OCI-LY7 (cell line): ENCODE measurements at places on chromosomes 12 and 14. TPM values are rescaled to one million over a fixed set of nuclear protein-coding genes. Genes with fewer than 3 reads are reported as not detected.
A peak's percentile ranks its signal among the peaks of the same experiment; 100 is the strongest.

DNA sequence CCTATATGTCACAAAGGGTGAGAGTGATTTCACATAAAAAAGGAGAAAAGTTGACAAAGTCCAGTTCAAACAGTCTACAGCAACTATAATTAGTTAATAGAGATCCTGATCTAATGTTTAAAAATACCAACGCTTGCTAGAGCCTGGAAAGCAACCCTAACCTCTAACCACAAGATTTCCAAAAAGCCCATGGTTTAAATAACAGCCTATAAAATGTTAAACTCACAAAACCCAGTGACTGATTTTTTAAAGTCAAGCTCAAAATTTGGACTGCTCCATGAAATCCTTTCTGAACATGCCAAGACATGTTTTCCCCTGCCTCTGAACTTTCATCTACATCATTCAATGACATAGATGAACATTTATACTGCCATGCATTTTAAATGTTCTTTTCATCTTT is 81.6 kb downstream of the PLEKHG7 start:
- no peak for DNase-seq

- DNase-seq, result no peak
Measured at GRCh38 chr14:68825729-68826128, 32.9 kb upstream of the ZFP36L1 start.

DNA sequence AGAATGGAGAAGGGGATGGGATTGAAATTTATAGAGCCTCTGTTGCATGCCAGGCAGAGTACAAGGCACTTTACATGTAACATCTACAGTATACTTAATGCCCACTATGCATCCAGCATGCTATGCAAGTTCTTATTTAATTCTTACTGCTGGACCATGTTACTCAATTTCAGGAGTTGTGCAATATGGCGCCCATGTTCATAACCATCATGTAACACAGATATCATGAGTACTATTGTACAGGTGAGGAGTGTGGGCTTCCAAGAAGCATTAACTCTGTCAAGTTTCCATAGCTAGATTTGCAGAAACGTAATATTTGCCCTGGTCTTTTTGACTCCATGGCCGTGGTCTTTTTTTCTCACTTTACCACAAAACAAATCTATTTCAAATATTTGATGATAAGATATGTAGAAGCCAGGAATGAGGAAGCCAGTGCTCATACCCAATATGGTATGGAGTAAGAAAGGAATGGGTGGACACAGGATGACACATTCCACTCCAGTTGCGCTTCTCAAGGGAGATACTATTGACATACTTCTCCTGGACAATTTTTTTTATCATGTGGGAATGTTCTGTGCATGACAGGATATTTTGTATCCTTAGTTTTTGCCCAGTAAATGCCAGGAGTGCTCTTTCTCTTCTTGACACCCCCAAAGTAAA is 191.8 kb downstream of the C12orf75 start:
- DNase-seq, result no peak

Gene HOXC6
- 2.7 and 3.7 TPM in 2 replicates for total RNA-seq

Gene FIGNL2
- not detected in 2 replicates for total RNA-seq

GRCh38 chr14:96805956-96806355 is 8.8 kb downstream of the VRK1 start:
- no peak for DNase-seq

Gene AKAP3
- 2.4 and 3.7 TPM in 2 replicates for total RNA-seq

DNA sequence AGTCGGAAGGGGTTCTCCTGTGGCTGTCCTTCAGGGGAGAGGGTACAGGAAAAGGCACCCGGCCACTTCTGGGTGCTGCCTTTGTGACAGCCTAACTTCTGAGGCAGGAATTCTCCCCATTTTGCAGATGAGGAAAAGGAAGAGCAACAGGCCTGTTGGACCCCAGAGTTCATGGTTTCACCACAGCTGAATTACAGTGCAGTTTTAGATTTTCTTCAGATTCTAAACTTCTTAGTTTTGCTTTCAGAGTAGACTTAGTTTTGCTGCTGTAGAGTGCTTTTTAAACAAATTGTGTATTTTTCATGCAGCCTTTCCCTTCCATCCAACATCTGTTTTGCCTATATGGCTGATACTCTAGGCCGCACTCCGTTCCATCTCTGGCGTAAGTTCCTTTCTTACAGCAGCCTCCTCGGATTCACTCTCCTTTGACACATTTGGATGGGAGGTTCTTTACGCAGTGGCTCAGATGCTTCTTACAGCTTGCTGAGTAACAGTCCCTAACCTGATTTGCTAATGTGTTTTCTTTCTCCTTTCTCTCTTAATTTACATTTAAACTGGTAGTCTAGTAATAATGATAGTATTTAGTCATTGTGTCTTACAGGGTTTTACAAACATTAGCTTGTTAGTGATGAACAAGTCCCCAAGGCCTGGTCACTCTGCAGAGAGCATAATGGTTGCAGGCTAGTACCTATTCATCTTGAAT is 7.8 kb downstream of the TRAF3 start:
- DNase-seq, result no peak

Gene TAS2R14
- total RNA-seq, result 2.4 and 2.8 TPM in 2 replicates

Gene FLRT2
- total RNA-seq, result not detected in 2 replicates

Gene NANOG
- total RNA-seq, result not detected in 2 replicates

Gene NTF3
- 11.5 and 14.1 TPM in 2 replicates for total RNA-seq

DNA sequence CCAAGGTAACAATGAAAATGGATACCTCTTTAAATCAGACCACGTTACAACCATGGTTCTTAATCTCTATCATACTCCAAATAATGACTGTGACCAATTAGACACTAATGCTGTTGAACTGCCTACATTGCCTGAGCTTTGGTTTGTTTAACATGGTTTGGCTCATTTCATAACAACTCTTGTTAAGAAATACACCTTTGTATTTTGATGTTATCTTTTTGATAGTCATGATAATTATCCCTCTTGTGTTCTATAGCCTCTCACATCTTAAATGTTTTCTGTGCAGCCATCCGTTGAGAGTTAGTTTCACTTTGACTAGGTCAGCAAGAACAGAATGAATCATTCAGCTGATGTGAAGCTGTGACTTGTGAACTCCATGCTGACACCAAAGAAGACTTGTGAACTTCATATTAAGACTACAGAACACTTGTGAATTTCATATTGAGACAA is 75.5 kb upstream of the RERGL start:
- DNase-seq, result peak; percentile 25

DNA sequence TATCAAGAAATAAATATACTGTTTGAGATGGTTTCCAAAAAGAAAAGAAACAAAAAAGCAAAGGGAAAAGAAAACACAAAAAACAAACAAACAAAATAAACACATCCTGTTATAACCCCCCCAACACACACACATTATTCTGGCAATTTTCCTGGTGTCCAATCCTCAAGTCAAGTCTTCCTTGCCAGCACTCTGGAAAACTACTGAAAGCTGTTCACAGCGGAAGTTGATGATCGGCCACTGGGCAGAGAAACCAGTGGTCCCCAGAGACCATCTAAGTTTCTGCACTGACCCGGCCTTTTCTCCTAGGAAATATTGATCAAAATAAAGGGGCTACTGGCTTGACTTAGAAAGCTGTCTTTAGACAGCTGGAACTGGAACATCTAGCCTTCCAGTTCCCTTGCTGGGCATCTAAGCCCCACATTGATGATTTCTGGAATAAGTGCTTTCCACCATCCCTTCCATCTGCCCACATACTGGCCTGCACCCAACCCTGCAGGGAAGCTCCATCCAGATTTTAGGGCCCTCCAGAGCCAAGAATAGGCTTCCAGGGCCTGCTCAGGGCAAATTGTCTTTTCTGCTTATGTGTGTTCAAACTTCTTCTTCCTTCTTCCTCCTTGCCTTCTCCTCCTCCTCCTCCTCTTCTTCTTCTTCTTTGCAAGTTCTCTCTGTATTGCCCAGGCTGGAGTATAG is 11.6 kb upstream of the PPP1CC start:
- DNase-seq, result no peak

DNA sequence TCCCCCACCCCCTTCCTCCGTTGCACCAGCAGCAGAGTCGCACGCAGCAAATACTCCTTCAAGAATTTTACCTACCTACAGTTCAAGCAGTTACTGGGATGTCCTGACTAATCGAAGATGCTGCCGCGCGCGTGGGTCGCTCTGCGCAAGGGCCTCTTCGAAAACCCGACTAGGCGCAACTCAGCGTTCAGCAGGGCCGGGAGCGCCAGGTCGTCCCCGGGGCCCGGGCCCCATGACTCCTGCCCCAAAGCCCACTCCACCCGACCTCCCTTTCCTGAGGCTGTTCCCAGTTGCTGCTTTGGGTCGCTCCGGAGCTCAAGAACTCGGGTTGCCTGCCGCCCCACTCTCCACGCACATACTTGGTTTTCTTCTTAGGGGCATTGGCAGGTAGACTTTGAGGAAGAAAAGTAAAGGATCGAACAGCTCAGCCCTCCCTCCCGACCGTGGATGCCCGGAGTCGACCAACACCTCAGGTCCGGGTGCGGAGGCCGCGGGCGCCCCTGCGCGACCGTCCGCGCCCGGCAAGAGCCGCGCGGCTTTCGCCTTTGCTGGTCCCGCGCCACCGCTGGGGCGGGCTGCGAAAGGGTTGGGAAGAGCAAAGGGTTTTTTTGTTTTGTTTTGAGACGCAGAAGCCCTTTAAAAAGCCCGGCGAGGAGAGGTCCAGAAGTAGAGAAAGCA is 1.9 kb downstream of the BMP4 start:
- no peak for DNase-seq

Gene ADSS1
- 2.1 and 2.8 TPM in 2 replicates for total RNA-seq

Gene ALKBH2
- total RNA-seq, result 90.5 and 111 TPM in 2 replicates

- DNase-seq, result no peak
Measured at GRCh38 chr12:5014269-5014668, 29.4 kb upstream of the KCNA5 start.

GRCh38 chr14:46820291-46820690 is 168.7 kb upstream of the RPL10L start:
- no peak for DNase-seq

GRCh38 chr12:685388-685787 is 22.1 kb upstream of the NINJ2 start:
- DNase-seq, result peak; percentile 84

GRCh38 chr12:85804663-85805062 is 31.5 kb downstream of the RASSF9 start:
- no peak for DNase-seq

Gene HOXC9
- total RNA-seq, result 0.42 and 0.57 TPM in 2 replicates

- DNase-seq, result peak; percentile 28
Measured at GRCh38 chr12:112418273-112418607, 507 bp upstream of the PTPN11 start.

GRCh38 chr12:45310627-45310968 is 94.7 kb downstream of the ANO6 start:
- no peak for DNase-seq

GRCh38 chr14:65238456-65238855 is 136.1 kb upstream of the MAX start:
- DNase-seq, result no peak

Gene ANKS1B
- total RNA-seq, result 5.4 and 6.0 TPM in 2 replicates

Gene MANSC4
- total RNA-seq, result not detected in 2 replicates

GRCh38 chr12:53625946-53626701 is at the start of gene ATF7:
Gene ATF7 (minus strand): TSS chr12:53626382. CDS start chr12:53601000, 25,382 bp downstream.
- DNase-seq, result peak; percentile 98
